ENCODE measurements at places on chromosomes 4 and X.

DNA sequence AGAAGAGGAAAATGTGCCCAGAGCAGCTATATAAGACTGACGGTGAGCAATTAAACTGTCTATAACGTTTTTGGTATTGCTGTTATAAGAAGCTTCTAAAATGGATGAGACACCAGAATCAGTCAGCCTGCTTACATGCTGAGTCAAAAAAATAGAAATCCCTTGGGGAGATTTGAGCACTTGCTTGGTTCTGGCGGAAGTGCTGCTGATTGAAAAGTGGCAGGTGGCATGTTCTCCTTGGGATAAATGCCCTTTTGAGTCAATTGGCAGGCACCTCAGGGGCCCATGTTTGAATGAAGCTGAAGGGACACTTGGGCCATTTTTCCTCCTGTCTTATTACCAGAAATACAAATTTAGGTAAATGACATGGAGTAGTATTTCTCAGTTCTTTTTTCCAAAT lies 148.7 kb downstream of the PTCHD1 start:
- no peak for DNase-seq

- DNase-seq = no peak
These were observed 83.5 kb downstream of the CHRNA9 start for GRCh38 chr4:40418430-40419230.

DNA sequence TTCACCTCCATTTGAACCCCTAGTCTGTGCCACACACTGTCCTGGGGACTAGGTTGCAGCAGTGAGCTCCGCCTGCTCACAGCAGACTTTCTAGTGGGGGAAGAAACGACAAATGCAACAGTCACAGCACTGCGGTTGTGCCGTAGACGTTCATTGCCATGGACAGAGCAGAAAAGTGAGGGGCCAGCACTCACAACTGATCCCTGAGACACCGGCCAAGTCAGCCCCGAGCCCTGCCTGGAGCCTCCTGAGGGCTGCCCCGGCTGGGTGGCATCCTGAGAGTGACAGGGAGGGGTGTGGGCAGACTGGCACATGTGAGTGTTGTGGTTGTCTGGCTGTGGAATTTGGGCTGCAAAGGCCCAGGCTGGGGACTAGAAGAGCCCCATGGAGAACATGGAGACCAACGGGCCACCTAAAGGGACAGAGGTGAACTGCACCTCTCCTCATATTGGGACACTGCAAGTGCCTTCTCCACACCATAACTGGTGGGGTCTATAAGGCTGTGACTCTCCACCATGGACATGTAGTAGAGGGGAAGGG lies 4.6 kb downstream of the DUSP9 start:
- no peak for DNase-seq

- DNase-seq = no peak
These were observed 46.1 kb downstream of the AFAP1 start for GRCh38 chr4:7893539-7893938.

GRCh38 chr4:180280726-180281297 lies 1962.4 kb upstream of the TENM3 start:
- no peak for DNase-seq

- no peak for DNase-seq
These were observed 464.9 kb downstream of the GRXCR1 start for GRCh38 chr4:43357252-43357974.

- no peak for DNase-seq
These were observed 799.5 kb upstream of the ADGRL3 start for GRCh38 chr4:60400593-60400992.

DNA sequence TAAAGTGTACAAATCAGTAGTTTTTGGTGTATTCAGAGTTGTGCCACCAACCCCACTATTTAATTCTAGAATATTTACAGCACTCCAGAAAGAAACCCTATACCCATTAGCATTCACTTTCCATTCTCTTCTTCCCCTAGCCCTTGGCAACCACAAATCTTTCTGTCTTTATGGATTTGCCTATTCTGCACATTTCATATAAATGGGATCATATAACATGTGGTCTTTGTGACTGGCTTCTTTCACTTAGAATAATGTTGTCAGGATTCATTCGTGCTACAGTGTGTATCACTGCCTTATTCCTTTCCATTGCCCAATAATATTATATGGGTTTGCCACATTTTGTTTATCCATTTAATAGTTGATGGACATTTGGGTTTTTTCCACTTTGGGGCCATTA lies 32.2 kb downstream of the SGMS2 start:
- DNase-seq = no peak

DNA sequence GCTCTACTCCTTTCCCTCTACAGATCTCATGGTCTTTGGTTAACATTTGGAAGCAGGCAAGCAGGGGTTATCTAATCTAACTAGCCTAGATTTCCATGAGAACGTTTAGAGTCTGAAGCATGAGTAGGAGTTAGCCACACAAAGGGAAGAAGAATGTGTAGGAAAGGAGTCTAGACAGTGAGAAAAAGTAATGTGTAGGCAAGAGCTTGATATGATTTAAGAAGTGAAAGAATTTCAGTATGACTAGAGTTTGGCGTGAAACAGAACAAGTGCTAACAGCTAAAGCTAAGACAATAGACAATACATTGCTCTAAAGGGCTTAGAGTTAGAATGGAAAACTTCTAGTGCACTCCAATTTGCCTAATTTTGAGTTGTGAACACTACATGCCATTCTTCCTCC lies 10.8 kb downstream of the CXCL8 start:
- no peak for DNase-seq

DNA sequence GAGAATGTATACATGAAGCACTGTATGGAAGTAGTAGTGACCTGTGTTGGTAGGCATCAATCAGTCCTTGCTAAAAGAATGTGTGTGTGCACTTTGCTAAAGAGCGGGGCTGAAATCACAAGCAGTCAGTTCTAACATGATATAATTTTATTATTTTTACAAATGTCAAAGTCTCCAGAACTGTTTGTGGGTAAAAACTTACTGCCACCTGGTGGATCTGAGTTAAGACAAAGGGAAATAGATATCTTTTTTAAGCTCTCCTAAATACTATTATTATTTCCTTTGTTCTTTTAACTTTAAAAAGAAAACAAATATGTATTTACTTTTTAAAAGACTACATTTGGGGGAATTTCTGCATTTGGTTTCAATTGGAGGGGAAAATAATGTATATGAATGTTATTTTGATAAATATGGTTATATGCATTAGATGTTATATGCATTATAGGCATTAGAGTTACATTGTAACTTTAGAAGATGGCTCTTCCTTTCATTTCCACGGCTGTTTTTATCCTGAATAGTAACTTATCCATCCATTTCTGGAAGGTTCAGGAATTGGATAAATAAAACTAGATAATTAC lies 7.8 kb upstream of the CLOCK start:
- no peak for DNase-seq

- no peak for DNase-seq
These were observed 495.9 kb upstream of the FAM241A start for GRCh38 chr4:111649308-111649707.

GRCh38 chr4:76420762-76421581 lies at the start of gene CCDC158:
Gene CCDC158, minus strand, starts transcription at chr4:76421141. Its CDS starts 17,934 bp downstream, at chr4:76403207.
- no peak for DNase-seq

DNA sequence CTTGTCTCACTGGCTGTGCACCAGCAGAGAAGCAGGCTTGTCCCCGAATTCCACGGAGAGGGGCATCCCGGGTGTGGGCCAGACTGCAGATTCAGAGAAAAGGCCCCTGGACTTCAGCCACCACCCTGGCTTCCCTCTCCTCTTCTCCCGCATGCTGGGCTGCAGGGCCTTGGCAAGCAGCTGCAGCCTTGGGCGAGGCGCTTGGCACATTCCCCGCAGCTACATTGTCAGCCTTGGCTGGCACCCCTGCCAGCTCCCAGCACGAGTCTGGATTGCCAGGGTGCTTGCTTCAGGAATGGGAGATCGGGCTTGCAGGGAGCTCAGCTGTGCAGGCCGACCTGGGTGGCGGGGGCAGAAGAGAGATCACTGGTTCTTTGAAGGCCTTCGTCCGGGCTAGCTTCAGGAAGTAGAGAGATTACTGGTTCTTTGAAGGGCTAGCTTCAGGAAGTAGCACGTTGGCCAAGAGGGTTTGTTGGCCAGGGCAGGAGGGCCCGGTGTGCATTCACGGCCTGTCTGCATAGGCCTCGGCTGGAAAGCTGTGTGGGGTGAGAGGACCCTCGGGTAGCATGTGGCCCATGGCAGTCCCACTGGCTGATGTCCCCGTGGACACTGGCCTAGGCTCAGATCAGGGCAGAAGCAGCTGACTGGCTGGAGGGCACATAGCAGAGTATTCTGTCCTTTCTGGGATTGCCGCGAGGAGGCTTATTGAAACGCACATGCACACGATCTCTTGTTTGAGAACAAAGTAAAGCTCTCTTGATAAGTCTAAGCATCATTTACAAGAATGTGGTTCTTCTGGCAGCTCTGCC lies 2.7 kb downstream of the ABCD1 start:
- DNase-seq = no peak

DNA sequence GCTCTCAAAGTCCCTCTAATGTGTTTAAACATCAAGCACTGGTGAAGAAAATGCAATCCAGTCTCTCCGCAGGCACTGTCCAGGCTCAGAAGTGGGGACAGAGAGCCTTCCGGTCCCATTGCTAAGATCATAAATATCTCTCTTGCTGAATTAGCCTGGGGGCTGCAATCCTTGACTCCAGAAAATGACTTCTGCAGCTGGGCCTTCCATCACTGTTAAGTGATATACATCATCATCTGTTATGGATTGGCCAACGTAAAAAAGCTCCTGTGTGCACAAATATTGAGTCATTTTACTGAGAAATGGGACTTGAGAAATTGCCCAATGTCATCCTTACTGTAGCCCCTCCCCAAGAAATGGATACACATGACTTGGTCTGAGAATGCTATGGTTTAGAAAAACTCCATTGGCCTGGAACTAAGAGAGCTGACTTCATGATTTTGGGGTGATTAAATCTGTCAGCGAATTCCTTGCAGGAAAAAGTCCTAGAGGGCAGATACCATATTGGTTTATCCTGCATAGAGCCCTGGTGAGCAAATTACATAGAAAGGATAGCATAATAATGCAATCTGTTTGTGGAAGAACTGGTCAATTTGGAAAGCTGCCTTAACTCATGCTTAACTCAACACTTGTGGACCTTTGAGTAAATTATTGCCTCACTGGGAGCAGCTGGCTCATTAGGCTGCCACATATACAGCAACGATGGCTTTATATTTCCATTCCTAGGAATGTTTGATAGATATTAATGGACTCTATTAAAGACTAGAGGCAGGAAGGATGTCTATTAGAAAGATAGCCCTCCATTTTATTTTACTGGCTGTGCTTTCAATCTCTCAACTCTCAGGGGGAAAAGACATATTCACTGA lies 346.1 kb downstream of the GBA3 start:
- no peak for DNase-seq

DNA sequence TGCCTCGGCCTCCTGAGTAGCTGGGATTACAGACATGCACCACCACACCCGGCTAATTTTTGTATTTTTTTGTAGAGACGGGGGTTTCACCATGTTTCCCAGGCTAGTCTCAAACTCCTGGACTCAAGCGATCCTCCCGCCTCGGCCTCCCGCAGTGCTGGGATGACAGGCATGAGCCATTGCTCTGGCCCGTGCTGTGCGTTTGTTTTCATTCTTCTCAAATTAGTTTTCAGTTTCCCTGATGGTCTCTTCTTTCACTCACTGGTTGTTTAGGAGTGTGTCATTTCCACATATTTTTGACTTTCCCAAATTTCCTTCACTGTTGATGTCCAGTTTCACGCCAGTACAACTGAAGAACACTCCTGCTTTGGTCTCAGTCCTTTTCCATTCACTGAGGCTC lies 31.8 kb downstream of the SH3TC1 start:
- DNase-seq = no peak

DNA sequence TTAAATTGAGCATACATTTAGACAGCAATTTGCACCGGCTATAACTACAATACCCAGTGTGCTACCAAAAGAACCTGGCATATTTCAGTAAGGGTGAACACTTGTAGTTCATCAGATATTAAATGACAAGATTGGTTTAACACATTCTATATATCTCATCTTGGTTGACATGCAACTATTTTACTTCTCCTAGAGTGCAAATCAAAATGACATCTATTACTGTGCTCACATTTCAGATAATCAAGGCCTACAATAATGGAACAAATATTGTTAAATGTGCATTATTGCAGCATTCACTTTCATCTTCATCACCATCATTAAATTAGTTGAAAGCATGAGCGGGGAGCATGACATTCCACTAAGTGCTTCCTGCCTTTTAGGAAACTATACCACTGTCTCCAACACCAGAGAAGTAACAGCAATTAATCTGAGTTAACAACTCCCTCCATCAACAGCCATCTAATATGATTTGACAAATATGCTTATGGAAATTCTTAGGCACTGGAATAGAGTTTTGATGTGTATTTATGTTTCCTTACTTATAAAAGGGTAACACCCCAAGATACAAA lies 209.8 kb upstream of the SLIT2 start:
- DNase-seq = no peak

- no peak for DNase-seq
These were observed 113.8 kb upstream of the PUDP start for GRCh38 chrX:7261672-7262332.

DNA sequence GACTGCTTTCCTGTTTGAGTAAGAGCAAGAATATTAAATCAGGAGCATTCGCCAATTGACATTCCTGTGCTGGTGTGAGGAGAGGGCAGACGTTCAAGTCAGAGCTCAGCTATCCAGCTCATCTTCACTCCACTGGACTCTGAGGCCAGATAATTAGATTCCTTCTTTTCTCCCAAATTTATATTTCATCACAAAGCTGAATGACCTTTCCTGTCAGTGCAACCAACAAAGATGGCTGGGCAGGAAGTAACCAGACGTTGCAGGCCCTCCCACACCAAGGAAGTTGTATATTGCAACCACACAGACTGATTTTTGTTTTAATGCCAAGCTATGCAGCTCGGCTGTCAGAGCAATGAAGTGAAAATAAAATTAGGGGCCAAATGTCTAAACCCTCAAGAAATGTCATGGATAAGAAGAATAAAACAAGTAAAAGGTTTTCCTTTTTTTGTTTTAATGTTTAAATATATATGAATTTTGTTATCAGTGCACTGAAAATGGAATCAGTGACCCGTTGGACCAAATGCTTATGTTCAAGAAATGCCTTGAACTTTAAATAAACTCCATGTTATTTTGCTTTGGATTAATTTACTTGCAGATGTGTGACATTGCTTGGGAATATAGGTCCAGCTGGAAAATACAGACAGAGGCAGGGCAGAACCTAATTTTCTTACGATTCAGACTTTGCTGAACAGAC lies 578.9 kb upstream of the FAT1 start:
- no peak for DNase-seq

GRCh38 chr4:172124656-172125308 lies 311.6 kb downstream of the GALNTL6 start:
- DNase-seq = no peak

- no peak for DNase-seq
These were observed 103.1 kb upstream of the PPP2R3B start for GRCh38 chrX:489820-490219.

DNA sequence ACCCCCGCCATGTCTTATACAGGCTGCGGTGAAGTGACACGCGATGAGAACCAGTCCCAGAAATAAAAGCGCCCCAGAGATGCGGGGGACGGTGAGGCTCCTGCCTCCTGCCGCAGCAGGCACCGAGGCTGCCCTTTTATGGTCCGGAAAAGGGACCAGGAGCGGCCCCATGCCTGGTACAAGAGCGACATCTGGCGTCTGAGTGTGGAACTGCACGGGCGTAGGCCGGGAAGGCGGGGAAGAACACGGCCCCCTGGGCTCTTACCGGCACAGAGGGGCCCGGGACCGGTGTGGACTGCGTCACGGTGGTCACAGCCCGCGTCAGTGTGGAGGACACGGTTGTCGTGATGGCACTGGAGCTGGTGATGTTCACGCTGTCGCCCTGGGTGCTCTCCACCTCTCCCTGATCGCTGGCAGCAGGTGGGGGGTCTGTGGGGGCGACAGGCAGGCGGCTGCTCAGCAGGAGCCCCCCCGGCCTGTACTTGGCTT lies 8.9 kb upstream of the RENBP start:
- DNase-seq = peak; percentile 49

- DNase-seq = no peak
These were observed 96.3 kb downstream of the SMIM20 start for GRCh38 chr4:26010304-26010703.
